Aorta (tissue), 5 donors: ENCODE measurements at places on chromosomes 7 and 10. TPM values are rescaled to one million over a fixed set of nuclear protein-coding genes. Genes with fewer than 3 reads are reported as not detected.

DNA sequence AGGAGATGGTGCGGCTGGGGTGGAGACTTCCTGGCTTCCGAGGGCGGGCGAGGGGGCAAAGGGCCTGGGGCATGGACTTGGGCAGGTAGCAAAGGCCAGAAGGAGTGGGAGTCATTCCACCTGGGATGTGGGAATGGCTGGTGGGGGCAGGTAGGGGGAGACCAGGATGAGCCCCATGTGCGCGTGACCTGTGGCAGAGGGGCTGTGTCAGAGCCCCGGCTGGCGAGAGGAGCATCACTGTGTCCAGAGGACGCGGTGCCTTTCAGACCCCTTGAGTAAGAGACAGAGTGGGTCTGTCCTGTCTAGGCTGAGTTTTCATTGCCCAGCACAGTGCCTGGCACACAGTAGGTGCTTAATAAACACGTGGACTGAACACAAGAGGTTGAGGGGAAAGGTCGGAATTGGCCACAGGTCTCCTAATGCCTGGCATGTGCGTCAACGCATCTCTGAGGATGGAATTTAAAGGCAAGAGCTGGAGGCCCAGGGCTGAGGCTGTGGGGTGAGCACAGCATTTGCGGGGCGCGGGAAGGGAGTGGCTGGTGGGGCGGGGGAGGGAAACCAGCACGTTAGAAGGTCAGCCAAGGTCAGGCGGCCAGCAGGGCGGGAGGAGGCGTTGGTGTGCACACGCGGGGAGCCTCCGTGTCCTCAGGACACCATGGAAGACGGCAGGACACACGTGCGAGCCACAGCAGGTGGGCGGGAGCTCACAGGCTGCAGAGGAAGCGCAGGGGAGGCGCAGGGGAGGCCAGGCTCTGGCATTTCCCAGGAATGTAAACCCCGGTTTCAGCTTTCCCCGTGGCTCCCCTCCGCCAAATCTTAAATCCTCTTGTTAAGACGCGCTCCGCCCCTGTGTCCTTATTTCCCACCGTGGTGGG, 51.8 kb downstream of the CUX1 start:
- no peaks in the 10 kb centered on the region for H3K36me3 ChIP-seq
- no peak overlapping the region for H3K27ac ChIP-seq
- no peak overlapping the region for H3K4me3 ChIP-seq

DNA sequence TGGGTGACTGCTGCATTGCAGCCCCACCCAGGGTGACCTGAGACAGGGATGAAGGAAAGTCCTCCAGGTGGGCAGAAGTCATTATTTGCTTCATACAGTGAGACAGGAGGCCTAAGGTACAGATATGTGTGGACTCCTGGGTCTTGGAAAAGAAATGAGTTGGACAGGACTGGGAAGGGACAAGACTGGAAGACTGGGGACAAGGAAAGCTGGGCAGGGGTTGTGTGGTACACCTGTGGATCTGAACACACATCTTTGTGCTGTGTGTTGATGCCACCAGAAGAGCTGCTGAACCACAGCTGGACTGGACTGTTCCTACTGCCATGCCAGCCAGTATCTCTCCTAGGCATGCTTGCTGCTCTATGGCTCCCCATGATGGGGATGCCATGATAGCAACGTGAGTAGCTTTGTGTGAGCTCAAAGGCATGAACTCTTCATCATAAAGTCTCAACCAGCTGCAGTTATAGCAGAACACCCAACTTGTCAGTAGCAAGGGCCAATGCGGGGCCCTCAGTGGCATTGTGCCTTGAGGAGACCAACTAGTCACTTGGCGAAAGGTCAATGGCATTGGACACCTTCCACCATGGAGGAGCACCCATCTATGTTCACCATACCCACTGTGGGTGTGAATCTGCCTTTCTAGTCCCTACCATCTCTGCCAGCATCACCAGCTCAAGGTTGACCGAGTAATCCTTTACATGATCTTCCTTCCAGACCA, 76.0 kb upstream of the GRB10 start:
- H3K36me3 ChIP-seq: no peaks in the 10 kb centered on the region
- no peak overlapping the region for H3K4me3 ChIP-seq
- H3K4me1 ChIP-seq: no peaks in the 10 kb centered on the region
- H3K27ac ChIP-seq: no peak overlapping the region
- H3K27me3 ChIP-seq: no peaks in the 10 kb centered on the region

GRCh38 chr7:109009636-109010035, 440.0 kb downstream of the DNAJB9 start:
- no peak for DNase-seq
- no peak overlapping the region for H3K27ac ChIP-seq
- no peaks in the 10 kb centered on the region for H3K4me1 ChIP-seq
- H3K27me3 ChIP-seq: no peaks in the 10 kb centered on the region
- H3K36me3 ChIP-seq: no peaks in the 10 kb centered on the region
- no peak overlapping the region for H3K4me3 ChIP-seq

- no peak for DNase-seq
- H3K4me1 ChIP-seq: no peaks in the 10 kb centered on the region
- no peak overlapping the region for H3K27ac ChIP-seq
- no peaks in the 10 kb centered on the region for H3K36me3 ChIP-seq
- no peak overlapping the region for H3K4me3 ChIP-seq
- no peaks in the 10 kb centered on the region for H3K27me3 ChIP-seq
Measured at GRCh38 chr7:29977886-29978651, 11.5 kb downstream of the SCRN1 start.

DNA sequence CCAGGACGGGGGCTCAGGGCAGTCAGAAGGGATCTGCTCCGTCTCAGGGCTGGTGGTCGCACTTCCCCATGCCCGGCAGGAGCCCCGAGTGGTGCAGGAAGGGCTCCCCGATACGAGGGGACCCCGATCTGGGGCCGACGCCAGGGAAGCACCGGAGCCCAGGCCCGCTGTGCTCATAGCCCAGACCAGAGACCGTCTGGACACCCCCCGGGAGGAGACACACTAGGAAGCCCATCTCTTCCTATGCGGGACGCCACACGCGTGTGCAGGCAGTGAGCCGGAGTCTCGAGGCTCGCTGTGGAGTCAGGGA, 39.7 kb upstream of the PDGFA start:
- H3K36me3 ChIP-seq: no peaks in the 10 kb centered on the region
- H3K27me3 ChIP-seq: no peaks in the 10 kb centered on the region
- no peaks in the 10 kb centered on the region for H3K4me1 ChIP-seq
- no peak for DNase-seq
- H3K27ac ChIP-seq: no peak overlapping the region

GRCh38 chr10:3660753-3661152, 124.3 kb downstream of the KLF6 start:
- H3K36me3 ChIP-seq: no peaks in the 10 kb centered on the region
- no peak for DNase-seq
- H3K27me3 ChIP-seq: no peaks in the 10 kb centered on the region

- H3K27ac ChIP-seq: no peak overlapping the region
- no peak for DNase-seq
- no peaks in the 10 kb centered on the region for H3K36me3 ChIP-seq
- no peaks in the 10 kb centered on the region for H3K4me1 ChIP-seq
- H3K27me3 ChIP-seq: no peaks in the 10 kb centered on the region
Measured at GRCh38 chr10:66783316-66783715, 142.5 kb upstream of the LRRTM3 start.

- no peaks in the 10 kb centered on the region for H3K4me1 ChIP-seq
- no peak overlapping the region for H3K4me3 ChIP-seq
- H3K27ac ChIP-seq: no peak overlapping the region
- no peaks in the 10 kb centered on the region for H3K27me3 ChIP-seq
- no peaks in the 10 kb centered on the region for H3K36me3 ChIP-seq
Measured at GRCh38 chr10:62658516-62658915, 146.0 kb upstream of the ADO start.

GRCh38 chr10:29030900-29031299, 258.0 kb upstream of the LYZL1 start:
- H3K4me3 ChIP-seq: no peak overlapping the region
- no peaks in the 10 kb centered on the region for H3K36me3 ChIP-seq
- H3K27me3 ChIP-seq: no peaks in the 10 kb centered on the region
- no peak for DNase-seq
- H3K27ac ChIP-seq: no peak overlapping the region
- no peaks in the 10 kb centered on the region for H3K4me1 ChIP-seq

GRCh38 chr10:100341953-100342626, 4.9 kb upstream of the SCD start:
- no peaks in the 10 kb centered on the region for H3K36me3 ChIP-seq
- H3K4me1 ChIP-seq: no peaks in the 10 kb centered on the region
- H3K27ac ChIP-seq: no peak overlapping the region
- H3K4me3 ChIP-seq: no peak overlapping the region

The CLDN3 gene
- not detected for total RNA-seq

- H3K4me3 ChIP-seq: no peak overlapping the region
- H3K27me3 ChIP-seq: no peaks in the 10 kb centered on the region
- DNase-seq: peak; percentile 41
- H3K36me3 ChIP-seq: no peaks in the 10 kb centered on the region
- H3K4me1 ChIP-seq: no peaks in the 10 kb centered on the region
Measured at GRCh38 chr10:69490876-69491275, 39.6 kb downstream of the TSPAN15 start.

DNA sequence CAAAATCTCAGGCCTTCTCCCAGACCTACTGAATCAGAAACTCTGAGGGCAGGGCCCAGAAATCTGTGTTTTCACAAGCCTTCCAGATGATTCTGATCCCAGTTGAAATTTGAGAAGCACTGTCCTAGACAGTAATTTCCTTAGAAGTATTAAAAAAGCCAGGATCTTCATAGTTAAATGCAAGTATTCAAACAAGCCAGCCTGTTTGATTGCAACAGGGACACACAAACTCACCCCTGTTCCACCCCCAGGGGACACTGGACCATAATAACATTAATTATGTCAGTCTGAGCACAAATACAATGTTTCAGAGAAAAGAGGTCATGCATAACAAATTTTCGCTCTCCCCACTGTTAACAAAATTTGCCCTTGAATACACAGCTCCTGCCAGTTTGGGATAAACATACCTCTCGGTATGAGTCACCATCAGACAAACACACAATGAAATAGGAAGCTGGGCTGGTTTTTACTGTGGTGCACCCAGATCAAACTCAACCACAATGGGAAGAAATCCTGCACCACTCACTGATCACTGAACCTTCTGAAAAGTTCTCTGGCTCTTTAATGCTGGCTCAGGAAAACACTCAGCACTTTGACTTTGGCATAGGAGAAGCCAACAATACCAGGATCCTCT, 34.3 kb downstream of the ABLIM1 start:
- H3K27me3 ChIP-seq: no peaks in the 10 kb centered on the region
- DNase-seq: no peak
- peak overlapping the region; percentile 30 for H3K27ac ChIP-seq
- H3K36me3 ChIP-seq: no peaks in the 10 kb centered on the region
- no peak overlapping the region for H3K4me3 ChIP-seq

GRCh38 chr10:119026301-119027110, 3.0 kb upstream of the NANOS1 start:
- DNase-seq: no peak
- peak overlapping the region; percentile 91 for H3K27ac ChIP-seq

The URGCP gene
- total RNA-seq: 46.7 TPM

DNA sequence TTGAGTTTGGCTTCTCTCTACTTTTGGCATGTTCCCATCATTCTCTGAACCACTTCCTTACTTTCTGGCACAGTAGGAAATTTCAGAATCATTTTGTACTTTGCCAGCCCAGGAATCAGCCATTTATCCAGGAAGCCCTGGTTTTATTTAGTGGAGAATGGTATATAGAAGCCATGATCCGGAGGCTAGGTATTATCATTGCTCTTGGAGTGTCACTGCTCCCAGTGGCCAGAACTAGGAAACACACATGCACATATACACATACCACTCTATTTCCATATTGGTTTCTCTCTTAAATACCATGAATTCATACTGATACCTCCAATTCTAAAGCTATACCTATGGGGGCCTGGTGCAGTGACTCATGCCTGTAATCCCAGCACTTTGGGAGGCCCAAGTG, 36.3 kb downstream of the SUFU start:
- DNase-seq: no peak
- H3K4me3 ChIP-seq: no peak overlapping the region
- H3K36me3 ChIP-seq: no peaks in the 10 kb centered on the region

DNA sequence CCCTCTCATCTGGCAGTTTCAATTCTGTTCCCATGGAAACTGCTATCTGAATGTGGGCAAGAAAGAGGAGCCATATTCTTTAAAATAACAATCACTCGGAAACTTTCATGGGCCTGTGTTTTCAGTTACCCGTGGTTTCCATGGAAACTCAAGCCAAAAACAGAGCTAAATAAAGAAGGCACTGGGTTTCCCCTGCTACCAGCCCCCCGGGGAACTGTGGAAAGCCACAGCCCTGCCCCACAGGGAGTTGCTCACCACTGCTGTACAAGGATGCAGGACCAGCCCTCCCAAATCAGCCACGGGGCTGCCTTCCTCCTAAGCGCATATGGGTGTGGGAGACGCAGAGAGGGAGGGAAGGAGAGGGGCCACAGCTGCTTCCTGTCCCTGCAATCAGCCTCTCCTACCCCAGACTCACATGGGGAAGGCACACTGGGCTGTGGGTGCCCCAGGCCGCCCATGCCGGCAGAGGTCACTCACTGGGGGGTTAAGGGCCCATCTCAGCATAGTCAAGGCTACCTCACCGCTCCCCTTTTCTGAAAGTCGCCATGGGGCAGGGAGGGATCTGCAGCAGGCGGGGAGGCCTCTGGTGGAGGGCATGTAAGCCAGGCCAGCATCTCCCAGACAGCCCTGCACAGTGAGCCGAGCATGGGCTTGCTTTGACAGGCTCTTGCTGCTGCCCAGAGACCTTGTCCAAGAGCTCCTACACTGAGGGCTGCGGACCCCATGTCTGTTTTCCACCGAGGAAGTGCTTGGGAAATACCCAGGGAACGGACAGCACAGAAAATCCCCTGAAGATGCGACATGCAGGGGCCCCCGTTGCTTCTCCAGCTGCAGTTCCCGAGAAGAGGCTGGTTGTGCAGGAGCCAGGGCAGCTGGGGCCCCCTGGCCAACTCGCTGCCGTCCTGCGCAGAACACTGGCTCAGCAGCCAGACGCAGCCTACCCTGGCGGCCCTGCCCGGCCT, 157.3 kb upstream of the PPP2R2D start:
- no peaks in the 10 kb centered on the region for H3K36me3 ChIP-seq
- no peak overlapping the region for H3K4me3 ChIP-seq
- H3K4me1 ChIP-seq: no peaks in the 10 kb centered on the region
- no peaks in the 10 kb centered on the region for H3K27me3 ChIP-seq
- peak; percentile 69 for DNase-seq

DNA sequence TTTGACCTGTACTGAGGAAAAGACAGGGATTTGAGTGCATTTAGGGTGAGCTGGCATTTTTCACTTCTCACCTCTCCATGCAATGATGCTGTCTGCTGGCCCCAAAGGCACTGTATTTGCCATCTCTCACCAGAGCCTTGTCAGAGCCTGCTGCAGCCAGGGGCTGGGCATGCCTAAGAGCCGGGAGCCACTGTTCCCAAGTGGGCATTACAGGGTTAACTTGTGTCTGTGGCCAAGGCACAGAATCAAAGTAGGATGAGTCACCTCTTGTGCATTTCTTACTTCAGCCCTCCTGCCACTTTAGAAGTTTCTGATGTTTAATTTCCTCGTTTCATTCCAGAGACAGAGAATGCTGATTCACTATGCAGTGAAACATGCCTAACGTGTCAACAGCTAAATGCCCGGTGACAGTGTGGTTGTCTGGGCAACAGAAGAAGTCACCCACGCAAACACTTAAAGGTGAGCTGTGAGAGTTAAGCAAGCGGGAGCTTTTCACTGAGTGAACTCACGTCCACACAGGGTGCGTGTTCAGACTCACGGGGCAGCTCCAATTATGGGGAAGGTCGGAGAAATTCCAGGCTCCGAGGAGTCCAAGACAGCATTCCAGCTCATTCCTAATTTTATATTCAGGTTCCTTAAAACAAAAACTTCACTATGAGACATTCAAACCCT, 57.1 kb upstream of the IGFBP3 start:
- no peak overlapping the region for H3K4me3 ChIP-seq
- peaks cover 9% of the 10 kb centered on the region for H3K4me1 ChIP-seq
- H3K27ac ChIP-seq: peak overlapping the region; percentile 92
